ENCODE measurements at places on chromosomes 6 and 20.
A peak's percentile ranks its signal among the peaks of the same experiment; 100 is the strongest.

DNA sequence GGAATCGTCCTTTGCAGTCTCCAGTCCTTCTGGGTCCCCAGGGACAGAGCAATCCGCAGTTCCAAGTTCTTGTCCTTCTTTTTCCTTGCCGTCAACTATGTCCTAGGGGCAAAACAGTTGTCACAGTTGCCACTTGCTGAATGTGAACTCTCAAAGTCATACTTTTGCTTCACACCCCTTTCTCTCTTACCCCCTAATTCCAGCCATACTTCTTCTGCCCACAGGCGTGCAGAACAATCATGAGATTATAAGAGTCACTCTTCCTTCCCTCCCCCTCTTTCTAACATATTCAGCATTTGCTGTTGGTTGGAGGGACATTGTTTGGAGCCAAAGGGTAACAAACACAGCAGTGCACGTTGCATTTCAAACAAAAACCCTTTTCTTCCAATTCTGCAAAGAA, 74.4 kb downstream of the BCAS1 start:
- no peak for DNase-seq

DNA sequence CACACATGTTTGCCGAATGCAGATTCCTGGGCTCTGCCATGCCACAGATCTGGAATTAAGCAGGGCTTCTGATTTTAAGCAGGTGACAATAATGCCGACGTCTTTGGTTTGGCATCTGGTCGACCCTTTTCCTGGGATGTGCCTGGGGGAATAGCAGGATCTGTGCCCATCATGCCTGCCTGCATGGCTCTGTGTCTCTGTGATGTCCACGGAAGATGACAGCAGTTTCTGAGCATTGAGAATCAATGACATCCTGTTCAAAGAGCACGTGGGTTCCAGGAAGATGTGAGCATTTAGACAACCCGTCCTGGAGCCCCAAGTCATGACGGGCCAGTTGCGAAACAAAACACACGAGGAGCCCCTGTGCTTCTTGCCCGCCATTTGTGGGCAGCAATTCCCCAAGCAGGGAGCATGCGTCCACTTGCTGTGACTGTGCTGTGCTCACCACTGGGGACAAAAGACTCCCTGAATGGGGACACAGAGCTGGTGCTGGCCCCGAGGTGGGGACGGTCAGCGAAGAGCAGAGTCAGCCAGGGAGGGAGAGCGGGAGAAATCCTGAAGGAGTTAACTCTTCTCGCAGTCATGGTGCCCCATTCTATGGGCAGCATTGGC, 110.1 kb downstream of the ERMARD start:
- DNase-seq, result no peak

DNA sequence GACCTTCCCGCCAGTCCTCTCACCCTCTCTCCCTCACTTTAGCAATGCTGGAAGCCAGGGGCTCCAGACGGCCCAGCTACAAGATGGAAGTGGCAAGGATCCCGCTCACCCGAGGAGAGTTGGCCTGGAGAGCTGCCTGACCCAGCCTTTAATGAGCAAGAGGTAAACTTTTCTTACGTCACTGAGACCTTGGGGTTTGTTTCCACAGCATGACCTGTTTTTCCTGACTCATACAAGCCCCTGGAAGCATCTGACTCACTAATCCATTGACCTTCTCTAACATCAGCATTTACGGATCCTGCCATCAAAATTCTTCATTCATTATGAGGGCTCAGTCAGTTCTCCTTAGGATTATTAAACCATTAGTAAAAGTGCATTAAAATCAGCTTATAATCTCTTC, 120.4 kb downstream of the MYLK4 start:
- peak; percentile 95 for DNase-seq

DNA sequence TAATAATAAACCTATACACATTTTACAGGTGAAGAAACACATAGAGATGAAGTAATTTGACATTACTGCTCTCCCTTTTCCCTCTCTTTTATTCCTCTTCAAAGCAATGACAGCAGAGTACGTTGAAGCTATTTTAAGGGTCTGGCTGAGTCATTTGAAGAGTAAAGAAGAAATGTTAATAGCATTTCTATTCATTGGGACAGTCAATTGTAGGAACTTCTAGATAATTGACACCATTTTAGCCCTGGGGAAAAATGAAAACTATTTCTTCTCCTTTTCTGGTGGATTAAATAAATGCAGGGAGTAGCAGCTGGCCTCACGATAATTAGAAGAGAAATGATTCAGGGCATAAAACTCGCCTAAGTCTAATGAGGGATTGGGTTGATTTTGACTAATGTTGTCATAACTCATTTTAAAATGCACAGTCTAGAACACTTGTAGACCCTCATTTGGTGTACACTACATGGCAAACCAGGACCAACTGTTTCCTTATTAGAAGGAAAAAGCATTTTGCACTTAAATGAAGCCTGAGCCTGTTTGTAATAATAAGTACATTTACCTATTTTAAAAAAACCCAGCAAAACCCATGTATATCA, 48.1 kb downstream of the RIPOR2 start:
- no peak for DNase-seq

- no peak for DNase-seq
Measured at GRCh38 chr6:127392301-127392700, 48.9 kb upstream of the ECHDC1 start.
